ENCODE measurements at places on chromosomes 7 and 10.

DNA sequence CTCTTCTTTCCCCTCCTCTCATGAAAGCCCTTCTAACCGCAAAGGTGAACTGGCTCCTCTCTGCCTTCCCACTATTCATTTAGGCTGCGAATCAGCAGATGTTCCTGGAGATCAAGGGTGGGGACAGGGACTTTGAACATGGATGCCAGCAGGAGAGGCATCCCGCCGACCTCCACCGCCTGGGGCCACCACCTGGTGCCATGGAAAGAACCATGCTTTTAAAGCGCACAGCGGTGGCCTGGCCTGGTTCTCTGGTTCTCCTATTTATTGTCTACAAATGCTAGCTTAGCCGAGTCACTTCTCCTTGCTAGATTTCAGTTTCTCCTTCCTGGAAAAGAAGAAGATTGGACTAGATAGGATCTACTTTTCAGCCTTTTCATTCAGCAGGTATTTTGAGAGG, 43.2 kb upstream of the KCNMA1 start:
- no peaks in the 10 kb centered on the region for H3K4me1 ChIP-seq
- no peak overlapping the region for H3K4me3 ChIP-seq
- H3K27me3 ChIP-seq = peaks cover 2% of the 10 kb centered on the region
- no peaks in the 10 kb centered on the region for H3K36me3 ChIP-seq
- H3K27ac ChIP-seq = no peak overlapping the region

DNA sequence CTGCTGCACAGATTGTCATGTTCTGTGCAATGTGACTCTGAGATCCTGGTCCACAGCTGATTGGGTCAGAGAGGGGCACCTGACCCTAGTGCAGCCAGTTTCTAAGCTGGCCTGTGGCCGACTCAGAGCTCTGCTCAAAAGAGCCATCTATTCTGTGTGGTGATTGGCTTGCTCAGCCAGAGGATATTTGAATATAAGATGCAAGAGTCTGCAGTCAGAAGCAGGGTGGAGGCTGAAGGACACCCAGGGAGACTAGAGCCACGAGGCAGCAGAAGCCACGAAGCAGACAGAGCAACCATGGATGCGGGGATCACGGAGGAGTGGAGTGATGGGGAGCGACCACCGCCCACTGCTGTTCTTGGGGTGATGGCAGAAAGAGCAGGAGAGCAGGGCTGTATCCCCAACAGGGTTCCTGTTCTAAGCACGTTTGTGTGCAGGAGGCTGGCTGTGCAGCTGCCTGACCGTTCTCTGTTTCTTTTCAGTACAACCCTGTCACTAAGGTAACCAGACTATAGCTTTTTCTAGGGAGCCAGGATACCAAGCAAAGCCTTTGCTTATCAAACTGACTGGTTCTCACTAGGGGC, 19.5 kb upstream of the RHEB start:
- no peaks in the 10 kb centered on the region for H3K36me3 ChIP-seq
- DNase-seq = no peak
- peaks cover 3% of the 10 kb centered on the region for H3K4me1 ChIP-seq
- H3K27me3 ChIP-seq = no peaks in the 10 kb centered on the region
- H3K4me3 ChIP-seq = no peak overlapping the region

DNA sequence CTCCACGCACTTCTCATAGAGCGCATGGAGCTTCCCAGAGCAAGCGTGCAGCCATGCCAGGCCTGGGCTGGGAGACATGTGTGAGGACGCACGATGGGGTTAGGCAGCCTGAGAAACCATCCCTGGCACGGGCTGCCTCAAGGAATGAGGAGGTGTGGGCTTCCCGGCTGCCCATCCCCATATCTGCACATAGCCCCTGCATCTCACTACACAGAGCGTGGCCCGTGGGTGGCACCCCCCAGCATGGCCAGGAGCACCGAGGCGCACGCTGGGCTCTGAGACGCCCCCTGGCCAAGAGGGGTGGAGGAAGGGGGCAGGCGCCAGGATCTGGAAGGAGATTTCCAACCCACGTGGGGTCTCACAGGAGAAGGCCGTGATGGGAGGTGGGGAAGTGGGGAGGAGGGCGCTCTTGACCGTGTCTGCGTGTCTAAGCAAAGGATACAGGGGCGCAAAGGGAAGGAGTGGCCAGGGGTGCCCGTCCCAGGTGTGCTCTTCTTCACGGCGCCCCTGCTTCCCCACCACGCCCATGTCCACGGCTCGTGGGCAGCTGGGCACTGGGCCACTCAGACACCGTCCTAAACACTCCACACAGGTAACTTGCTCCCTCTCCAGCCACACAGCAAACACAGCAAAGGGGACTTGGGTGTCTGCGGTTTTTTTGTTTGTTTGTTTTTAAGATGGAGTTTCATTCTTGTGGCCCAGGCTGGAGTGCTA, 340.5 kb downstream of the PTPRN2 start:
- H3K27me3 ChIP-seq = no peaks in the 10 kb centered on the region
- no peak for DNase-seq
- no peaks in the 10 kb centered on the region for H3K36me3 ChIP-seq
- no peak overlapping the region for H3K27ac ChIP-seq

DNA sequence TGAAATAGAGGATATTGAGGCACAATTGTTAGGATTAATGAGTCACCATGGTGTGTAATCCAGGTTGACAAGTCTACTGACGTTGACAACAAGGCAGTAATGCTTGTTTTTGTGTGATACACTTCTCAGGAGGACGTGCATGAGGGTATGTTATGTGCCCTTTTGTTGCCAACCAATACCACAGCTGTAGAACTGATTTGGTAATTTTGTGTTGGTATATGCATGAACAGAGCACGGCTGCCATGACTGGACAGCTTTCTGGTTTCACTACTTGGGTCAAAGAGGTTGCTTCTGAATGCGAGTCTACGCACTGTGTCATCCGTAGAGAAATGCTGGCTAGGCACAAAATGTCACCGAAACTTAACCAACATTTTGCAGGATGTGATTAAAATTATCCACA, 32.9 kb downstream of the PHTF2 start:
- H3K4me3 ChIP-seq = peak overlapping the region; percentile 13
- no peaks in the 10 kb centered on the region for H3K27me3 ChIP-seq
- no peak for DNase-seq
- H3K4me1 ChIP-seq = peaks cover 45% of the 10 kb centered on the region
- H3K36me3 ChIP-seq = no peaks in the 10 kb centered on the region

GRCh38 chr10:7380704-7381241, 30.1 kb downstream of the SFMBT2 start:
- no peak overlapping the region for H3K27ac ChIP-seq
- no peak overlapping the region for H3K4me3 ChIP-seq
- no peaks in the 10 kb centered on the region for H3K27me3 ChIP-seq
- peaks cover 14% of the 10 kb centered on the region for H3K4me1 ChIP-seq

DNA sequence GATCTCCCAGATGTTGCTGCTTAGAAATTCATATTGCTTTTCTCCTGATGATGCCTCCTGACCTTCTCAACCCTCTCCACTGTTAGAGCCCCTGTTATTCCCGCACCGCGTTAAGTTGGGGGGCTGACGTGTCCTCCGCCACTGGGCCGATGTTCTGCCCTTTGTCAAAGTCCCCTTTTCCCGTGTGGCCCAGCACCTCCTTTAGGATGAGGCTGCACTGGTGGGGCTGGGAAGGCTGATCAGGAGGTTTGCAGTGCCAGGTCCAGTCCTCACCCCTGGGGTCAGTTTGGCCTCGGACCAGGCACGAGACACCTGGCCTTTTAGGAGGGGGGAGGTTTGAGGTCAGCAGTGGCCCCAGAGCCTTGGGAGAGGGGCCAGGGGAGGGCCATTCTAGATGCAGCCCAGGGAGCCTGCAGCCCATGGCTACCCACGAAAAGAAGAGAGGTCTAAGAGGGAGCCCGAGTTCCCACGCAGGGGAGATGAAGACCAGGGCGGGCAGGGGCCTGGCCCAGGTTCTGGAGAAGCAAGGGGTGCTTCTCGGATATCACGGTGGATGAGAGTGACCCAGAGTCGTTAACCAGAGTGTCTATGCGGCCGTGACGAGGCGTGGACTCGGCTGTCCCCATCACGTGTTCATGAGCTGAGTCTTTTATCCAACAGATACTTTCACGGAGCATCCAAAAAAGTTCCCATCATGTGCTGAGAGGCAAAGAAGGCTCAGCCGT, 150.4 kb downstream of the DNAJB6 start:
- peaks cover 2% of the 10 kb centered on the region for H3K27me3 ChIP-seq
- H3K36me3 ChIP-seq = no peaks in the 10 kb centered on the region
- DNase-seq = no peak
- H3K4me3 ChIP-seq = no peak overlapping the region
- peaks cover 45% of the 10 kb centered on the region for H3K4me1 ChIP-seq

GRCh38 chr10:17831341-17831740, 22.2 kb downstream of the MRC1 start:
- no peaks in the 10 kb centered on the region for H3K27me3 ChIP-seq
- H3K36me3 ChIP-seq = no peaks in the 10 kb centered on the region
- DNase-seq = no peak
- no peak overlapping the region for H3K4me3 ChIP-seq

- H3K36me3 ChIP-seq = peaks cover 6% of the 10 kb centered on the region
- no peaks in the 10 kb centered on the region for H3K4me1 ChIP-seq
- H3K27ac ChIP-seq = no peak overlapping the region
- no peak overlapping the region for H3K4me3 ChIP-seq
- H3K27me3 ChIP-seq = no peaks in the 10 kb centered on the region
Measured at GRCh38 chr10:26593896-26594295, 103.6 kb upstream of the PDSS1 start.

DNA sequence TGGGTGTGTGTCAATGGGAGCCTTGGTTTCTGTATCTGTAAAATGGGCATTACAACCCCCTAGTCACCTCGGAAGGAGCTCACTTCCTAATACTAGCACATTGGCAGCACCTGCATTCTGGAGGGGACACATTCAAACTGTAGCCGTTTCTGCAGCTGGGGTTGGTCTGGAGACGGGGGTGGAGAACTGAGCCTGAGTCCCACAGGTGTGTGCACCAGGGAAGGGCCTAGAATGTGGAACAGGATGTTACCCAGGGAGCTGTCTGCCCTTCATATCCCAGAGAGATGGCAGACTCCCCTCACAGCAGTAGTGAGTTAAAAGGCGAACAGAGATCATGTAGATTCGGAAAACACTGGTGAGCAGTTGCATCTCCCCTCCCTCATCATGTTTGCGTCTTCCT, 272.8 kb upstream of the ZNF32 start:
- H3K4me1 ChIP-seq = no peaks in the 10 kb centered on the region
- no peaks in the 10 kb centered on the region for H3K36me3 ChIP-seq
- H3K27me3 ChIP-seq = no peaks in the 10 kb centered on the region
- H3K4me3 ChIP-seq = no peak overlapping the region
- DNase-seq = no peak

DNA sequence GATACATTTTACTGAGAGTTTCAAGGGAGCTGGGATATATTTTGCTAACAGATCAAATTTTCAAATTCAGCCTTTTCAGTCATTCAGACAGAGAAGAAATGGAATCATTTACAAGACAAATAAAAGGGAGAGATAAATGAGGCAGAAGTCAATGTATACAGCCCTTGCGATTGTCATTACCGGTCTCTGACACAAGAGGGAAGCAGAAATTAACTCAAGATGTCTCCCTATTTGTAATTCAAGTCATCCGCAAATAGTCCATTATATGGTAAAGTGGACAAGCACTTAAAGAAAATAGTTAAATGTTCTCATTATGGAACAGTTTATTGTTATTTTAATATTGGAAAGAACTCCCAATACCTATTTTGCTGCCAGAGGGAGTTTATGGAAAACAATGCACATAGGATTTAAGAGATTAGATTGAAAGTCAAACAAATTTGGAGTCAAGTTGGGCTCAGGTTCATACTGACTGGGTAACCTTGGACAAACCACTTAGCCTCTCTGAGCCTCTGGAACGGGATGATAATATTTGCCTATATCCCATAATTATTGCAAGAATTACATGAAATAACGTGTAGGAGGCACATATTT, 89.3 kb upstream of the PRKCQ start:
- no peaks in the 10 kb centered on the region for H3K36me3 ChIP-seq
- no peak overlapping the region for H3K27ac ChIP-seq
- no peak overlapping the region for H3K4me3 ChIP-seq
- peaks cover 3% of the 10 kb centered on the region for H3K4me1 ChIP-seq

GRCh38 chr7:16422917-16423316, 1.6 kb upstream of the CRPPA start:
- no peak overlapping the region for H3K27ac ChIP-seq
- DNase-seq = no peak
- no peak overlapping the region for H3K4me3 ChIP-seq
- H3K36me3 ChIP-seq = no peaks in the 10 kb centered on the region
- H3K4me1 ChIP-seq = peaks cover 14% of the 10 kb centered on the region
- H3K27me3 ChIP-seq = no peaks in the 10 kb centered on the region

DNA sequence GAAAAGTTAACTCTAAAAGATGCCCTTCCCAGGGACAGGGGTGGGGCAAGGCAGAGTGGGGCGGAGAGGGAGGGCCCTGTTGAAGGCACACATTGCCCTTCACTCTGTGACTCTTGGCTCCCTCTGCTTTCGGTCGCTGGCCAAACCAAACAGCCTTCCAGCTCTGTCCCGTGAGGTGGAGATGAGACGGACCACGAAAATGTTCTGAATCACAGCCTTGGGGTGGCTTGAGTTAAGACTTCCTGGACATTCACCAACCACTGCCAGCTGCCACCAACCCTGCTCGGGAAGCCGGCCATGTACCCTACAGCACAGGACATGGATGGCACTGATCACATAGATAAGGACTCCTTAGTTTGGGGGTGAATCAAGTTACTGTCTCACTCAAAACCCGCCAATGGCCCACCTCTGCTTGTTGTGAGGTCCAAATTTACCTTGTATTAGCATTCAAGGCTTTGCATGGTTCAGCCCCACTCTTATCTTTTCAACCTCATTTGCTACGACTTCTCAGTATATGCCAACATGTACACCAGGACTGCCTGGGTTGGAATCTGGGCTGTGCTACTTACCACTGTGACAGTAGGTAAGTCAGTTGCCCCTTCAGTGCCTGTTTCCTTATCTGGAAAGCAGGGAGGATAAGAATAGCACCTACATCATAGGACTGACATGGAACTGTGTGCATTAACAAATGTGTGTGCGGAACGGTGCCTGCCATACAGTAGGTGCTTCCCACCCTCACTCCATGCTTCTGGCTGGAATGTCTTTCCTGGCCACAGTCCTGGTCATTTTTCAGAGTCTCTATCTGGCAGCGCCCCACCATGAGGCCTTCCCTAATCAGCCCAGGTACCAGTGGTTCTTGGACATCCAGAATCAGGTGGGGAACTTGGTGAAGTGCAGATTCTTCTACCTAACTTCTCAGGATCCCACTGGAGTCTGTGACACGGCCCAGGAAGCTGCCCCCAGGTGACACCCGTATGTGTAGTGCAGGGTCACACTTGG, 28.0 kb downstream of the ITPRIP start:
- peaks cover 60% of the 10 kb centered on the region for H3K4me1 ChIP-seq
- H3K27ac ChIP-seq = no peak overlapping the region
- H3K36me3 ChIP-seq = peaks cover 48% of the 10 kb centered on the region
- H3K4me3 ChIP-seq = no peak overlapping the region
